ENCODE measurements at places on chromosomes 2 and 18.

GRCh38 chr2:218273908-218274249, 3.6 kb downstream of the PNKD start:
- DNase-seq = no peak

DNA sequence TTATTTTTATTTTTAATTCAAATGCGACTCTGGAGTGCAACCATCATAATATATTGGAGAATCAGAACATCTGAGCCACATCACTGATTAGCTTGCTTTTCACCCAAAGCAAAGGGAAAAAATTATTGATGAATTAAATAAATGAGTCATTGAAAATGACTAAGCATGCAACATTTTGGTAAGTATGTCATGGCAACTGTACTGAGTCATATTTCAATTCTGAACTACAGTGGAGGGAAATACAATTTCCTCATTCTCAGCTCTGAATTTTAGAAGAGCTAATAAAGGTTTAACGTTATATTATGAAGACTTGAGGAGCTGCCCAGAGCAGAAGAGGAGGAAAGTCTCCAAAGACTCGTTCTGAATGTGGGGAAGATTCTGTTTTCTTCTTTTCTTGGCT, 89.6 kb upstream of the CCDC68 start:
- DNase-seq = peak; percentile 67

GRCh38 chr2:177328056-177328455, 63.5 kb upstream of the NFE2L2 start:
- peak; percentile 41 for DNase-seq

DNA sequence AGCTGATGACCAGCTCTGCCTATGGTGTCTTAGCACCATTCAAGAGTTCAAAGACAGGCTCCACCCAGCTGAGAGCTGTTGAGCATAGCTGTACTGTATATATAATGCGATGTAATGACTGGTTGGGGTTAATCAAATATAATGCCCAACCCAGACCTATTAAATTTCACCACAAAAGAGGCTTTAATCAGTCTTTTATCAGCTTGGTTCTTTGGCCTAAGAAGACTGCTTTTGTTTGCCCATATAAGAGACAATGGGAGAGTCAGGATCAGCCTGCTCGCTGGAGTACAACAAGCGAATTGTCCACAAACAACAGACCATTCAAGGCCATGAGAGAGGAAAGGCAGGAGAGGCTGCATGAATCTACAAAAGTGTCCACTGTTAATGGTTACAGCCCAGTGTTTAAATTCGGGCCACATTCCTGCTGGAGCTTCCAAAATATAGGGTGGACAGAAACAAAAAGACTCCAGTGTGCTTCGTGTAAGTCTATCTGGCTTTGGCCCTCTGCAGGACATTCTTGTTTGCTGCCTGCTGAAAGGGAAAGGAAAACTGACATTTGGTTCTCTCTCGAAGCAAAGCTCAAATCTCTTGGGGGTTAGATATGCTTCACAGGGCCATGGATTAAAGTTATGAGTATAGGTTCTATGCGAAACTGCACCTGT, 299.0 kb upstream of the FBXO11 start:
- DNase-seq = no peak

DNA sequence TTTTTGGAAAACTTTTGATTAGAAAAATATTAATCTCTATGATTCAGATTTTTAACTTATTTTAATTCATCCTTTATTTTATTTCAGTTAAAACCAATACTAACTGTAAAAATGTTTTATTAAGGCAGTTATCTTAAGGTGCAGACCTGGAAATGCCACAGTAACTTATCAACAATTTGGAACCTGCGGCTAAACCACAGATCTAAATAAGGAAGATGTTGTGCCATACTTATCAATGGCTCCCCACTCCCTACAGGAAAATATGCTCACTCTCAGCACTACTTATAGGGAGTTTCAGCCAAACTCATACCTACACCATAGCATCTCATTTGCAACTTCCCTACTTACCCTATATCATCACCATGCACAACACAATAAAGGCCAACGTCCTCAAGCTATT, 226.9 kb upstream of the KYNU start:
- DNase-seq = no peak

- no peak for DNase-seq
Measured at GRCh38 chr2:16189029-16189835, 248.9 kb downstream of the MYCN start.

GRCh38 chr2:40271094-40271493, 180.8 kb downstream of the SLC8A1 start:
- DNase-seq = no peak

- DNase-seq = no peak
Measured at GRCh38 chr2:191615596-191615995, 62.3 kb upstream of the NABP1 start.

DNA sequence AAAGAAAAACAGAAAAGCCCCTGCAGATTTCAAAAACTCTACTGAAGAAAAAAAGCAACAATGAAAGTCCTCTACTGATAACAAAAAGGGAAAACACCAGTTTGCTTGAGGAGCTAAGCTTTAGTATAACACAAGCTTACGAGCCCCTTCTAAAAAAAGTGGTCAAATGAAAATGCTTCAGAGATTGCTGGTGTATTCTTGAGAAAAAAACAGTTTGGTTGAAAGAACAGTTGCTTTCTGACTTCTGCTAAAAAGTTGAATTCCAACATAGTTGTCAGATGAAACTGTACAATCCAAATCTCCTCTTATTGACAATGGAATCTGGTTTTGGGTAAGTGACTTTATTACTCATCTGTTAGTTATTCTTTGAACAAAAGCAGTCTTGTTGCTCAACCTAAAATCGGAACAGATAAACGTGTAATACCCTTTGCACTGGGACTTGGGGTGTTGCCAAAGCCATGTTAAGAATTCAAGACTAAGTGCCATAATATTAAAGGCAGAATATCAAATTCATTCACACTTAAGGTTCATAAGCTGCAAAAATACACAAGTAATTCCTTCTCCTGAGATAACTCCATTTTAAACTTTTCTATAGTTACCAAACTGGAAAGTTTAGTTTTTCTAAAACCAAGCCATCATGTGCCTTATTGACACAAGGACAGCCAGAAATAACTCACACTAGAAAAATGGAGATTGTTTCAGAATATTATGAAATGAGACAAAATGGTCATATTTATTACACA, 45.3 kb upstream of the SPAG16 start:
- DNase-seq = peak; percentile 91

DNA sequence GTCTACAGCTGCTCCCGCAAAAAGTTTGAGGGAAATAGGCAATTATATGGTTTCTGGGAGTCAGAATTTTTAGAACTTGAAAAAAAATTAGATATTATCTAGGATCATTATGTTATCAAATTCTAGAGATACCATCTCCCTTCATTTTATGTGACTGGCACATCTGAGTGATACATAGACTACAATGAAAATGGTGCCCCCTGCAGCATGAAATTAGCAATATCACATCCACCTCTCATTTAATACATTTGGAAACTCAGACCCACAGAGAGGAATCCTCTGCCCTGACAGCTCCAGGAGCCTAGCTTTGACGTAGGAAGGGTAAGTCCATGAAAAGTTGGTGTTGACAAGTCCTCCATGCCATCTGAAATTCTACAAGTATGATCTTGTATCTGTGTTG, 381.6 kb downstream of the SUCLG1 start:
- peak; percentile 24 for DNase-seq

- no peak for DNase-seq
Measured at GRCh38 chr2:177765698-177766097, 306.9 kb downstream of the PDE11A start.

DNA sequence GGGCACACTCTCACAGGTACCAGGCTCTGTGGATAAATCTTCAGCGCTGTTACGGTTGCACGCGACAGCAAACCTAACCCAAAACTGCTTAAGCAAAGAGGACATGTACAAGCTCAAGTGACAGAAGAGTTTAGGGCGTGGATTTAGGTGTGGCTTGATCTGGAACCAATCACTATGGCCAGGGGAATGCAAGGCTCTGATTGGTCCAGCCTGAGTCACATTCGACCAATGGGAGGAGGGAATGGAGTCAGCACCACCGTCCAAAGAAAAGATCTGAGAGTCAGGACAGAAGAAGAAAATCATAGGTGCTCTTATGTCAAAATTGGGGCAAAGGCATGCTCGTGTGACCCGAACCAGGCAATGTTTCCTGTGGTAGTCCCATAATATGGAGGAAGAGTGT, 139.0 kb downstream of the TRIM43 start:
- DNase-seq = no peak

DNA sequence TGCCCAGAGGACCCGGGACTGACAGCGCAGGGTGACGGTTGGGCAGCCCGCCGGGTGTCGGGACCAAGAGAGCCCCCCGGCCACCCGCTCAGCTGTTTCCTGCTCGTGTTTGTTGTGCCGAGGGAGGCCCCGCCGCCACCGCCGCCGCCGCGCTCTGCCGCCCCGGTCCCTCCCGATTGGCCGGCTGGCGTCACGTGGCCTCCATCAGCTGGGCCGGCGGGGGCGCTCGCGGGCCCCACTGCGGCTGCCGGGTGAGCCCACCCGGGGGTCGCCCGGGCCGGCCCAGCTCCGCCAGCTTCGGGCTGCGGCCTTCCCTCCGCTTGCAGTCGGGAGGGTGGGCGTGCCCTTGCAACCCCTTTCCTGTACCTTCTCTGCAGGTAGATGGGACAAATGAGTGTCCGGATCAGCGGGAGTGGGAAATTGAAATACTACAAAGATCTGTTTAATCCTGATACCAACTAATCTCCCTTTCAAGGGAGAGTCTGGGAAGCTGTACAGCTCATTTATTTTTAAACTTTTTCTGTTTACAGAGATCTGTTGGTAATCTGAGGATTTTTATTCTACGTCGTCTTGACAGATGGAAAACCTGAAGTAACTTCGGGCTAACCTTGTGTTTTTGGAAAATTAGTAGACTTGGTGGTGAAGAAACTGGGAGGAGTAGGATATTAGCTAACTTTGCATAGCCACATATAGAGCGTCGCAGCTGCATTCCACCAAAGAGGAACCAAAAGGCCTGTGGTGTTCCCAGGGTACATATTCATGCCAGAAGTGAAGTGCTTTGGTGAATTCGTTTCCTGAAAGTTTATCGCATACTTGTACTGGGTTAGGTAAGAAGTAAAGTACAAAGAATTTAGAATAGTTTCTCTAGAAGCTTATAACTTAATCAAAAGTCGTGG, 1.2 kb downstream of the YPEL5 start:
- peak; percentile 52 for DNase-seq

GRCh38 chr2:138536302-138536701, 34.7 kb downstream of the SPOPL start:
- DNase-seq = no peak

DNA sequence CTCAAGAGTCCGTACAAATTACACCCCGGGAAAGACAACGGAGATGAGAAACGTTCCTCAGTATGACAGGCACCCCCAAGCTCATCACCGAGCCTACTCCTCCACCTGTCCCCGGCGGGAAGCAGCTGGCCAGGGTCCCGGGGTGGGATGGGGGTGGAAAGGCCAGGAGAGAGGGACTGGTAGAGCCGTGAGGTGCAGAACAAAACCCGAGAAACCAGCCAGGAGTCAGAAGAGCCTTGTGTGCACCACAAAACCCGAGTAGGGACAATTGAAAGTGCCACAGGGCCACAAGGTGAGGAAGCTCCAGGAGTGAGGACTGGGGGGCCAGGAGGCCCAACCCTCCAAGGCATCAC, 75.5 kb upstream of the SALL3 start:
- DNase-seq = no peak

GRCh38 chr2:69306822-69307578, 80.0 kb downstream of the GFPT1 start:
- DNase-seq = peak; percentile 67

- DNase-seq = no peak
Measured at GRCh38 chr2:204472375-204472774, 72.9 kb upstream of the PARD3B start.

DNA sequence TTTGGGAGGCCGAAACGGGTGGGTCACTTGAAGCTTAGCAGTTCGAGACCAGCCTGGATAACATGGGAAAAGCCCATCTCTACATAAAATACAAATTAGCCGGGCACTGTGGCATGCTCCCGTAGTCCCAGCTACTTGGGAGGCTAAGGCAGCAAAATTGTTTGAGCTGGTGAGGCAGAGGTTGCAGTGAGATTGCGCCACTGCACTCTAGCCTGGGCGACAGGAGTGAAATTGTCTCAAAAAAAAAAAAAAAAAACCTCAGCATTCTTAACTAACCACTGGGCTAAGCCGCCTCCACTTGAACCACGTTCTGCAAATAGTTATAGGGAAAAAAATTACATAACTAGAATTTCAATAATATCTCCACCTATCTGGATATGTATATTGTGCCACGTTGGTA, 2.3 kb downstream of the FOXI3 start:
- DNase-seq = no peak

- DNase-seq = no peak
Measured at GRCh38 chr18:66971960-66972359, 368.1 kb upstream of the CDH19 start.

DNA sequence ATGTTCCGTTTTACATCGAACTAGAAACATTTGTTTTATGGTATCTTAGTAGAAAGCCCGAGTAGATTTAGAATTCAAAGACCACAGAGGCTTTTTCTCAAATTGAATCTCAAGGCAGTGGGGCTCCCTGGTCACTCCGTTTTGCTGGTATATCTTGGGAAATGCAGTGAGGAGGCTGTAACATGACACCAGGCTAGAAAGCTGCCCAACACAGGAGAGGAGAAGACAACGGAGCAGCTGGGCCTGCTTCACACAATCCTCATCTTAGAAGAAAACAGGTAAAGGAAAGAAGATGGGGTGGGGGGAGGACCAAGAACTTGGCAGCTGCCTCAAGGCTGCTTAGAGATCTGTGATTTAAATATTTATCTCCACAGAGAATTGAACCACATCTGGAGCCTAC, 38.3 kb upstream of the EPB41L3 start:
- peak; percentile 73 for DNase-seq

GRCh38 chr2:232465061-232465460, 9.1 kb downstream of the ALPI start:
- DNase-seq = no peak

DNA sequence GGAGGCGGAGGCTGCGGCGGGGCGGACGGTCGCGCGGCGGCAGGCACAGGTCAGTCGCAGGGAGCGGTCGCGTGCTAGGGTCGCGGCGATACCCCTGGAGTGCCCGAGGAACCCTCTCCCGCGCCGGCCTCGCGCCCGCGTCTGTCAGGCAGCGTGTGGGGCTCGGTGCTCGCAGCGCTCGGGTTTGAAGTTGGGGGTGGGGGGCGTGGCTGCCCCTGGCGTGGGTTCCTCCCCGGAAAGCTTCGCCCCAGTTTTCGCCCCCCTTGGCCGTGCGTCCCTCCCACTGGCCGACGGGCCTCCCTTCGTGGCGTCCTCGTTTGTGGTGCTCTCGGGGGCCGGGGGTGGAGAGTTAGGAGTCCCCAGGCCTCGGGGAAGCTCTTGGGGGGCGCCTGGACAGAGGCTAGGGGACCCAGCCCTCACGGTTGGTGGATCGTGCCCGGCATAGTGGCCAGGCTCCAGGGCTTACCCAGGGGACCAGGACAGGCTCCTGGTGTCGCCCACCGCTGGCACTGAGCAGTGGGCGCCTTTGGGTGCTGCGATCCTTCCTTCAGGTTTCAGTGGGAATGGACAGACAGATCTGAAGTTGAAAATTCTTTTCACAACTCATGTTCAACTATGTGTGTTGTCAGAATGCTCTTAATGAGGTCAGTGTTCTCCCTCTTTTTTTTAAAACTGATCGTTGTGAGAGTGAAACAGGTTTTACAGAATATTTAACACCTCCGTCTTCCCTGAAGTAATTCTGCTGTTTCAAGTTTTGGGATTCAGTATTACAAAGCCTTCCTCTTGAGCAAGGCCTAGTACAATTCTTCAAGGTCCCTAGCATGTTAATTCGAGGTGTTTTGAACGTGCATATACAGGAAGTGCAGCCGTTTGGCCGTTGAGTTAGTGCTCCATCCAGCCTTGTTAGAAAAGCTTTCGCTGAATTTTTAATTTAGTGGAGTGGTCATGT, 604 bp downstream of the RALBP1 start:
- peak; percentile 26 for DNase-seq

GRCh38 chr18:28115149-28115550, 61.8 kb downstream of the CDH2 start:
- DNase-seq = peak; percentile 99
